ENCODE measurements at places on chromosomes 6 and 20.

DNA sequence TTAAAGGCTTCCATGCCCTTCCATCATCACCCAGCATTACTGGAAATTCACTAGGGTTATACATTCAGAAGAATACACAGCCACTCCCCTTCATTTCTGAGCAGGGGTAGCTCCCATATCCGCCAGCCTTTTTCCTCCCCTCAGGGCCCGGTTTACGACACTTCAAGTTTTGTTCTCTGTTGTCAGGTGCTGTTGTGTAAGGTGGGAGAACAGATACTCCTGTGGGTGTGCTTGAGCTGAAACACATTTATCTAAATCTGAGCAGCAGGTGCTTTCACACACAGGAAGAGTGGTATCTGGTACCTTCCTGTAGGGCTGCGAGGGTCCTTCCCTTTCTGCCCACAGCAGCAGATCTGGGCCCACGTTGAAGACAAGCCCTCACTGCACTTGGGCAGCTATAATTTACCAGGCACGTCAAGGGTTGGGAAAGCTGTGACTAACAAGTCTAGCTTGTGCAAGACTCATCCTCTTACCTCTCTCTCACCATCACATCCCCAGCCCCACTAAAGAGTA is 215.8 kb upstream of the RREB1 start:
- DNase-seq, result no peak

- no peak for DNase-seq
Observed at GRCh38 chr6:4598384-4598995, 177.7 kb upstream of the CDYL start.

- DNase-seq, result no peak
Observed at GRCh38 chr6:149963212-149963461, 606 bp upstream of the ULBP1 start.

DNA sequence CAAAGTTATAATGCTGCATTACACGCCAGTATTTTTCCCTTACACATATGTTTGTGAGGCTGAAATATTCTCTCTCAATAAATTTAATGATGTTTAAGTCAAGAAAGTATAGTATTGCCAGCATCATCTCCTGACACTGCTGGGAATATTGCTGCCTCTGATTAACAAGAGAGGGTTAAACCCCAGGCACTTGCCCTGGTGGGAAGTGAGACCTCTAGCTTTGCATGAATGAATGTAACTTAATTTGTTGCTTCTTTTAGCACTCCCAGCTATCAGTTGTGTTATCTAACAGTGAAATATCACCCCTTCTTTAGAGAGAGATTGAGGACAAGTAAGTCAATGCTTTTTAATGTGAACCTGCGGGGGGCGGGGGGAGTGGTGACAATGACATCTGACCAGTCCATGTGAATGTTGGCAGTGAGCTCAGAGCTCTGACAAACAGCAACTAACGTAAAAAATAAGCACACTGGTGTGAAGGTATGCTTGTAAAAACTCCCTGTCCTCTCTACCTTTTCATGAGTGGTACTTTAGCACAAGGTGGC is 9.8 kb downstream of the FOXA2 start:
- DNase-seq, result no peak

GRCh38 chr6:100171533-100172321 is 177.7 kb upstream of the MCHR2 start:
- no peak for DNase-seq

DNA sequence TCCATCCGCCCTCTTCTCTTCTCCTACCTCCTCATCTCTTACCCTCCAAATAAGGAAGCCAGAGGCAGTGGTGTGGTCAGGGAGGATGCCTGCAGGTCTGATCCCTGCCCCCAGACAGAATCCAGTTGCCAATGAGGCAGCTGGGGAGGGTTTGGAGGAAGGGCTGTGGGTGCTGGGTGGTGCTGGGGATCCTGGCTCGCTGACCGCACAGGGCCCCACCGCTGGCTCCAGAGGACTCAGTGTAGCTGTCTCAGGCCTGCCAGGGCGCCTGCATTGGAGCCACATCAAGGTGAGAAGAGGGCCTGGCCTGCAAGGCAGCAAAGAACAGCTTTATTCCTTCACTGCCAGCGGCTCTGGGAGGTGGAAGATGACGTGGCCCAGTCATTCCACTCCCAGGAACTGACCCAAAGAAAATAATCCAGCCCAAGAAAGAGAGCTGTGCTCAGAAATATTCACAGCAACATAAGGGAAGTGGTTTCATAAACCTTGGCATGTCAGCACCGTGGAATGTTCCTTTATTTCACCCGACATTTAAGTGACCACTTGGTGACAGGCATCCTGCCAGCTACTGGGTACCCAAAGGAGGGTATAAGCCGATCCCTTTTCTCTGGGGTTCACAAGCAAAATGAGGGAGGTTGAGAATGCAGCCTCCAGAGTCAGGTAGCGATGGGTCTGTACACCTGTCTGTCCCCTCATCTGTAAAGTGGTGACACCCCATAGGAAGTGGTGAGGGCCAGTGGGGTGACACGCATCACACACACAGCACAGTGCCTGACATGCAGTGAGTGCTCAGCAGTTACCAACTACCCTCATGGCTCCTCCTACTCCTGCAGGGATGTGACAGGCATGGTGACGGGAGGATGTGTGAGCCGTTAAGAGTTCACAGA is 125.1 kb downstream of the SNX5 start:
- DNase-seq, result peak; percentile 9

DNA sequence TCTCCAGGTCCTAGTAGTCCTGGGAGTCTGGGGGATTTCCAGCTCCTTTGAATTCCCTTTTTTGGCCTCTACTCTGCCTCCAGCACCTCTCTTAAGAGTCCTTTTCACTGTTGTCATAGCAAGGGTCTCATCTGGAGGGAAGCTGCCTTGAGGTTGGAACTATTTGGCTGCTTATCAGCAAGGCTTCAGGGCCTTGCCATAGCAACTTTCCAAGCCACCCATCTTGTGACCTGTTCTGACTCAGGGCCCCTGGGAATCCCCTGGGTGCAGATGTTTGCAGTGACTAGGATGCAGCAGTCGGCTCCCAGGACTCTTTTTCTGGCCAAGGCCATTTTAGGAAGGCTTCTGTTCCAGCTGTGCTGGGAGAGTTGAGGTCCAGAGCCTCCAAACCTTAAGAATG is 12.4 kb downstream of the PKIG start:
- no peak for DNase-seq

DNA sequence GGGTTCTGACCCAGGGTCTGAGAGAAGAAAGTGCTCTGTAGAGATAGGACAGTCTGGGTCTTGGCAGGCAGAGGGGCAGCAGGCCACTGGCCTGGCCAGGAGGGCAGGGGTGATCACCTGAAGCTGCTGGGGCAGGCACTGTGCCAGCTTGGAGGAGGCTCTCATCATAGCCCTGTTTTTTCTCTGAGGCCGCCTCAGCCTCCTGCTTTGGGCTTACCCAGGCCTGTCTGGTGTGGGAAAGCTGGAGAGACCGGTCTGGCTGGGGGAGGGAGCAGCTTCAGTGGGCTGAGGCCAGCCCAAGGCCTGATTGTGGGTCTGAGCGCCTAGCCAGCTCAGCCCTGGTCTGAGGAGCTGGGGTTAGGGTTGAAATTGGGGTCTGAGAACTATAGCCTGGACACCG is 3.9 kb downstream of the LPIN3 start:
- DNase-seq, result no peak

DNA sequence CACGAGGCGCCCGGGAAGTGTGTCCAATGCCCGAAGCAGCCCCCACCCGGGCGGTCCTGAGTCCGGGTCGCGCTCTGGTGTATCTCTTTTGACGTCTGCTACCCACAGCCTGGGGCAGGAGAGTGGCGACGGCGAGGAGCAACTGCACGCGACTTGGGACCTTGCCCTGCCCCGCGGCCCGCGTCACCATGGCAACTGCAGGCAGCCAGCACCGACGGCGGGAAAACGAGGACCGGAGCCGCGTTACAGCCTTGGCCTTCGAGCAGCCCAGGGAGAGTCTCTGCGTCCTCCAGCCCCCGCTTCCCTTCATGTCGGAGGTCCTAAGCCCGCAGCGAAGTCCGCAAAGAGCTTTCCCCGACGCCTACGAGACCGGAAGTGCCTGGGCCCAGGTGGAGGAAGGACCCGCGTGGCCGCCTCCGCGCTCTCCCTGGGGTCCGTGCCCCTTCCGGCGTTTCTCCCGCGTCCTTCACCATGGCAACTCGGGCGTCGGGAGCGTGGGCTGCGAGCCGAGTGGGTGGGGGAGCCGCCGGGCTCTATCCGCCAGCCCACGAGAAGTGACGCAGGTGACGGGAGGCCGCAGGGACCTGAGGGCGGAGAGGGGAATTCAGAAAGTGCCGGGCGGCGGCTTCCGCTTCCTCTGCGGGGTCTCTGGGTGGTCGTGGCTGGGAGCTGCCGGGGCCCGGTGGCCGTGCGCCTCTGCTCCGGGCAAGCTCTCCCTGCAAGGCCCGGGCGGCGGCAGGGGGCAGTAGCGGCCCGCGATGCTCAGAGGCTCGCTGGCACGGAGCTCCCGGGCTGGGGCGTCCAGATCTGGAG is 88.6 kb upstream of the TGM3 start:
- DNase-seq, result peak; percentile 45

- no peak for DNase-seq
Observed at GRCh38 chr6:12555267-12555666, 161.3 kb upstream of the PHACTR1 start.

- no peak for DNase-seq
Observed at GRCh38 chr6:69084746-69085335, 449.8 kb downstream of the ADGRB3 start.

- DNase-seq, result peak; percentile 79
Observed at GRCh38 chr6:28863604-28864325, 60.0 kb downstream of the TRIM27 start.

- DNase-seq, result no peak
Observed at GRCh38 chr20:19588732-19589131, 169.3 kb upstream of the RIN2 start.

DNA sequence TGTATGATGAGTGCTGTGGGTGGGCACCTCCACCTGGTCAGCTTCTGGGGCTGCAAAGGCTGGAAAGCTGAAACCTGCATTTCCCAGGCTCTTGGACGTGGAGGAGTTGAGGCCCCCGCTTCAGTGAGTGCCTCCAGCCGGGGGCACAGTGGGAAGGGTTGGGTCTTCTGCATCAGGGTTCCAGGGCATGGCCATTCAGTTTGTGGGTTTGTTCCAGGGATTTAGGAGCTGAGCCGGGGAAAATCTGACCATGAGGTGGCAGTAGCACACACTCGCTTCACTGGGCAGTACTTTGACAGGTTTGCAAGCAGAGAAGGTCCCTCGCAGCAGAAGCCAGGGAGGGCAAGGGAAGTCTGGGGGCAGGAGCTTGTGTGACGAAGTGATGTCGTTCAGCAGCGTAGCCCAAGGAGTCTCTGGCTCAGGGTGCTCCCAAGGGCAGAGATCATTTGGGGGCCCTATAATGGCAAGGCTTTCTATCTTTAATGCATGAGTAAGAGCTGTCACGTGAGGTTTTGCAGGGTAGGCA is 69.5 kb upstream of the SULF2 start:
- no peak for DNase-seq

DNA sequence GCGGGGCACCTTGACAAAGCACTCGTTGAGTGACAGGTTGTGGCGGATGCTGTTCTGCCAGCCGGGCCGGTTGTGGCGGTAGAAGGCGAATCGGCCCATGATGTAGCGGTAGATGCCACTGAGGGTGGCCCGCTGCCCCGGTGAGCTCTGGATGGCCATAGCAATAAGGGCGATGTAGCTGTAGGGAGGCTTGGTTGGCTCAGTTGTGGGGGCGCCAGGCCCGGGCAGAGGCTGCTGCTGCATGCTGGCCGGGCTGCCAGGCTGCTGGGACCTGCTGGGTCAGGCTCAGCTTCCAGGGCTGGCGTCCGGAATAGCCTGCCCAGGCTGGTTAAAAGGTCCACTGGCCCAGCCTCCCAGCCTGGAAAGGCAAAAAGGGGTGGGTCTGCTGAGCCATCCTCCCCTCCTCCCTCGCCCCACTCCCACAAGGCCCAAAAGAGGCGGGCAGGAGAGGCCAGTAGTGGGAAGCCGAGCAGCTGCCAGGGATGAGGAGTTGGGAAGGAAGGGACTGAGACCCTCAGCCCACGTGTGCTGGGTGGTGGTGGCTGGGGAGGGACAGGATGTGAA is at the start of gene FOXS1:
TSS of gene FOXS1 (minus strand) at position 305 of the 564 bp plus-strand sequence. CDS start at position 243, 62 bp downstream.
- no peak for DNase-seq

GRCh38 chr6:90586546-90586835 is 381 bp downstream of the MAP3K7 start:
- peak; percentile 40 for DNase-seq

DNA sequence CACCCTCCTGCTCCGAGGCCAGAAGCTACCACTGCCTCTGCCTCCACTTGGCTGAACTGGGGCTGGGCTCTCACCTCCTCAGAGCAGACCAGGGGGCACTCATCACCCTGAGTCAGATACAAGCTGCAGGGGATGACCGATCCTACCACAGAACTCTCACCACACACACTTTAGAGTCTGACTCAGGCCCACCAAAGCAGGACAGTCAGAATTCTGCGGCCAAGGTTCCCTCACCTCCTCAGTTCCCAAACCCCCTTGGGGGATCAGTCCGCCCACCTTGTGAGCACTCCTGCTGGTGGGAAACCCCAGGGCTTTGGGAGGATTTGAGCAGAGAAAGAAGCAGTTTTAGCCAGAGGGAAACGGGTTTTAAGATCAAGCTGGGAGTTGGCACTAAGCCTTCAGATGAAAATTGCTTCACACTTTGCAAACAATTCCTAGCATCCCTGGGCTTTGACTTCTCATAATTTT is 587.8 kb upstream of the JAG1 start:
- DNase-seq, result no peak

DNA sequence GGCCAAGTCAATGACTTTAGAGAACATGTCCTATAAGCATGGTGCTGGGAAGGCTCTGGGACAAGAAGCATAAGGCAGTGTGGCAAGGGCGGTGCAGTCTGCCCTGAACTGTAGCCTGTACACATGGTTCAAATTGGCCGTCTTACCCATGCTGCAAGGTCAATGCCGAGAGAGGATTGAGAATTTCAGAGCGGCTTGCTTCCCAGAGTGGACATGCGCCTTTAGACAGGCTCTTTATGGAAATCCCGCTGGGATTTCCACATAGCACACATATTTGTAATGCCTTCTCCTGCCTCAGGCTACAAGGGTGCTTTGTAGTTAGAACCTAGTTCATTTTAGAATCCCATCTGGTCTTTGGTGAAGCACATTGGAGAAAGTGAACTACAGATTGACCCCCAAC is 36.1 kb upstream of the CEP162 start:
- no peak for DNase-seq

DNA sequence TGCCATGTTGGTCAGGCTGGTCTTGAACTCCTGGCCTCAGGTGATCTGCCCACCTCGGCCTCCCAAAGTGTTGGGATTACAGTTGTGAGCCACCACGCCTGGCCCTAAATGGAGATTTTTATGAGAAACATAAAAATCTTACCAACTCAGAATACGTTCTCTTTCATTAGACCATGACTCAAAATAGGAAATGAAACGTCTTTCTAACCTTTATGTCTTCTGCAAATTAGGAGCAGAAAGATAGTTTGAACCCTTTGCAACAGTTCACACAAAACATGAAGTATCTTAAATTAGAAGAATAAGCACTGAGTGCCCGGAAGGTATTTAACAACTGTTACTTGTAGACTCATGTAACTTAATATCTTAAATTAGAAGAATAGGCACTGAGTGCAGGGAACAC is 48.3 kb downstream of the AHI1 start:
- no peak for DNase-seq

GRCh38 chr20:11379257-11380011 is 538.3 kb upstream of the BTBD3 start:
- no peak for DNase-seq

Measured in CD4-positive, alpha-beta T cell treated with Interleukin-6 for 4 hours (primary cell).